ENCODE measurements at places on chromosomes 13 and 19.

DNA sequence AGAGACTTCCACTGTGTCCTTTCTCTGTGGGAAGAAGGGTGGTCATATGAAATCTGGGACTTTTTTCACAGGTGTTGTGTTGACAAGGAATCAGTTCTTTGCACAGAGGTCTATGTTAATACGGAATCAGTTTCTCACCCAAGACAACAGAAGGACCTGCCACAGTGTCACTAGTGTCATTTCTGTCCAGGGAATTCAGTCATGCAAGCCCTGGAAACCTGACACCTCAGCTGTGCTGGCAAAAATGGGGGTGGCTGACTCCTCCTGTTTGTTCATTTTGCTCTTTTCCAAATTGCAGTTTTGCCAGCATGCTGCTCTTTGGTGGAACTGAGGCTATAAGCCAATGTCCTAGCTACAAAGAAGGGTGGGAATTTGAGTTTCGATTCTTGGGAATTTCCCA, 49.8 kb upstream of the ESD start:
- DNase-seq, result no peak

GRCh38 chr13:24605923-24606372, 74.3 kb upstream of the ATP12A start:
- no peak for DNase-seq

DNA sequence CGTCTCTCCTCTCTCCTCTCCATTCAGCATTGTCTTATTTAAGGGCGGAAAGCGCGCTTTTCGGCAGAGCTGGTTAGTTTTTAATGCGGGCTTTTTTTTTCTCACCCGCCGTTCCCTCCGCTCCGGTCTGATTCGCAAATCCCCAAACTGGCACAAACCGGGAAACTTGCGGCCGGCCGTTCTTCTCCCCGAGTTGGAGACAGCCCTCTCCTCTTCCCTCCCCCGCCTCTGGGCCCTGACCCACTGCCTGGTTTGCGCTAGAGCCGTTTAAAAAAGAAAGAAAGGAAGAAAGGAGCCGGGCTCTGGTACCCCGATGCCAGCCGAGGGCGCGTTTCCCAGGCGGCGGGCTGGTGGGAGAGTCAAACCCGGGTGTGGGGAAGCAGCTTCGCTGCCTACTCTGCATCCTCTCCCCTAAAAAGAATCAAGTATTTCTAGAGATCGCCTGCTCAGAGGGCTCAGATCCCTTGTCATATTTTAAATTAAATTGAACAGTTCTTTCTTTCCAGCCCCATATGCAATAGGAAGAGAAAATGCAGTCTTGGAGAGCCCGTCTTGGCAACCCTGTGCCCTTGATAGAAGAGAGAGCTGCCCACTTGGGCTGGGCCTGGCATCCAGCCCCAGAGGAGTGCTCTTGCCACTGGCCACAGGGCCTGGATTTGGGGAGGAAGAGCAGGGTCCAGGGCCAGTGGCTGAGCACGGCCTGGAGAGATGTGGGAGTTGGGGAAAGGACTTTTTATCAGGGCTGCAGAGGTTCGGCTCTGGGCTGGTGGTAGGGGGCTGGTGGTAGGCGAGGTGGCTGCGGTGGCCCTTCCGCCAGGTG, 19.0 kb downstream of the NFIX start:
- DNase-seq, result no peak

DNA sequence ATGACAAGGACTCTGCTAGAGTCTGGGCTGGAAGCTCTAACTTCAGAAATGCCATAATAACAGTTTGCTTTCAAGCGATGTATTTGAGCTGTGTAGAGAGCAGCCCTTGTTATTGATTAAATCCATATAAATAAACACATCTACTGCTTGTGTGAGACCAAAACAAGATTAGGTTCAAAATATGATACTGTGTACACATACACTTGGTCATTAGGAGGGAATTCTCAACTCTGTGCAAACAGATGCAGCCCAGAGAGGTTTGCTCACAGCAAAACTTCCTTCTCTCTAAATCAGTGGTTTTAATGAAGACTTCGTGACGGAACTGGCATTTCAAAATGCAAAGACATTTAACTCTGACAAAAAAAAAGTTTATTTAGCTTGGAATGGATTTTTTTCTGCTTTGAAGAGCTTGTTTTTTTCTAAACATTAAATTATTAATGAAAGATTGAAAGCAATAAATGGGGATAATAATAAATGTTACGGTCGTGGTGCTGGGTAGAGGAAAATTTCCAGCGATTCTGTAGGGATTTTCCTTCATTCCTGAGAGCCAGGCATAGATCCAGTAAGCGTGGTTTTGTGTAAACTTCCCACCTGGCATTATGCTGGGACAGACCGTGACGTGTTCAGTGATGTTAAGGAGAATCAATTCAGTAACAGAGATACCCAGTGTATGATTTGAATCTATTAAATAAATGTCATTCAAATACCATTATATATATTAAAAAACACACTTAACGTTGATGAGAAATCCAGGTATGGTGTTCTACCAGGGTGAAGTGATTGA, 213.7 kb downstream of the TEX29 start:
- no peak for DNase-seq

GRCh38 chr13:99969453-99969918, 2.1 kb downstream of the ZIC5 start:
- no peak for DNase-seq

- no peak for DNase-seq
Observed at GRCh38 chr13:41312176-41312500, 1.1 kb downstream of the NAA16 start.

DNA sequence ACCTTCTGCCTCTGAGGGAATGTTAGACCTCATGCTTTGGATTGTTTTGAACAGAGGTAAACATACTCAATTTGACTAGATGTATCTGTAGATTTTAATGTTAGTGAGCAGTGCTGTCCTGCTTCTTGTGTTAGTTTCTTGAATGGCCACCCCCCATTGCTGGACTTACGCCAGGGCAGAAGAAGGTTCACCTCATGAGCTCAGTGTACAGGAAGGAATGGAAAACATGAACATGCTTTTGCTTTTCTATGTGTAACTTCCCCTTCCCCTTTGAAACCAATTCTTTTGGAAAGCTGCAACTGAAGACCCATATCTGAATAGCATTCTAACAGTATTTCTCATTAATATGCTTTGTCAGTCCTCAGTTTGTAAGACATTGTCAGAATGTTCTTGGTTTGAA, 32.3 kb downstream of the WASF3 start:
- DNase-seq, result no peak

GRCh38 chr19:56372281-56372680, 21.1 kb downstream of the ZNF582 start:
- no peak for DNase-seq

DNA sequence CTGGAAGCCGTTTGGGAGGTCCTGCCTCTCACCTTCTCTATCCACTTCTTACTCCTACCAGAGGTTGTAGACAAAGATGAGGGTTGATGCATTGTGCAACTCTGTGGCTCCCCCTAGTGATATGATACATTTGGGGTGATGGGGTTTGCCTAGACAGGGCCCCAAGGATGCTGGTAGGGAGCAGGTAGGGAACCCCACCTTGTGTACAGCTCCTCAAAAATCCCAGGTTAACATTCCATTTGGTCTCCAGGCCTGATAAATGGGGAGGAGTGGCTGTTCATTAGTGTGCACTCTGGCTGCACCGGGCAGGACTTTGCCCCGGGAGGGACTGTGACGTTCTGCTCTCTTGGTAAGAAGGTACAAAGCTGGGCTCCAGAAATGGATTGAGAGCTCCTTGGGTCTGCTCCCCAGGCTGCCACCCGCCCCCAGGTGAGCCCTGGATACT, 19.2 kb downstream of the SIGLEC8 start:
- DNase-seq, result no peak

GRCh38 chr19:40630571-40631160, 29.5 kb downstream of the LTBP4 start:
- no peak for DNase-seq

- DNase-seq, result no peak
Observed at GRCh38 chr13:105519771-105520170, 1015.7 kb downstream of the EFNB2 start.

GRCh38 chr13:23654111-23655110, 84.2 kb downstream of the TNFRSF19 start:
- no peak for DNase-seq

DNA sequence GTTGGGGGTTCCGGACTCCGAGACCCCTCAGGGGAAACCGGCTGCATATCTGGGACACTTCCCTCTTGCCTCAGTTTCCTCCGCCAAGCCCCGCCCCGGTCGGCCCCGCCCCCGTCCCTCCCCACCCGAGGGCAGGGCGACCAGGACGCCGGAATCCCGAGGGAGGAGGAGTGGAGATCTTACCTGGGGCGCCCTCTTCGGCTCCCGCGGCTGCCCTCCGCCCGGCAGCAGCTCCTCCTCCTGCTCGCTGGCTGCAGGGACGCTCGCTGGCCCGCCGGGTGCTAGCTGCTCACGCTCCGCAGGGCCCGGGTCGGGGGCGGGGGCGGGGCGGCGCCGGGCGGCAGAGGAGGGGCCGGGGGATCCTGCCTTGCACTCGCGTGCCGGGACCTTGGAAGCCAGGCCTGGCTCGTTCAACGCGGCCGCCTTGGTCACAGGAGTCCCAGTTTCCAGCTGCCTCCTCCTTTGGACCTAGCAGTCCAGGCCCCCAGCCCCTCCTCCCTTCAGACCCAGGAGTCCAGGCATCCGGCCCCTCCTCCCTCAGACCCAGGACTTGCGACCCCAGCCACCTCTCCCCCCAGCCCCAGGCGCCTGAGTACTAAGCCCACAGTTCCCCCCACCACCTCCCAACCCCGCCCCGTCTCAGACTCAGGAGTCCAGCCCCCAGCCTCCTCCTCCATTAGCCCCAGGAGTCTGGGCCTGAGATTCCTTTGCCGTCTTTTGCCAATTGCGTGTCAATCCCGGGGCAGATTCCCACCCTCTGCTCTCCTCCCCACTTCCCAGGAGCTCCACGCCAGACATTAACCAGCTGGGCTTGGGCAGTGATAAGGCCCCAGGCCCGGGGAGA, at the start of gene NTF4:
TSS of gene NTF4 (minus strand) at position 51 of the 844 bp plus-strand sequence. CDS start 2,821 bp downstream, outside the sequence.
- DNase-seq, result no peak

GRCh38 chr13:49938314-49938713, 2.2 kb upstream of the SPRYD7 start:
- no peak for DNase-seq

- no peak for DNase-seq
Observed at GRCh38 chr19:7258840-7259395, 35.3 kb downstream of the INSR start.

DNA sequence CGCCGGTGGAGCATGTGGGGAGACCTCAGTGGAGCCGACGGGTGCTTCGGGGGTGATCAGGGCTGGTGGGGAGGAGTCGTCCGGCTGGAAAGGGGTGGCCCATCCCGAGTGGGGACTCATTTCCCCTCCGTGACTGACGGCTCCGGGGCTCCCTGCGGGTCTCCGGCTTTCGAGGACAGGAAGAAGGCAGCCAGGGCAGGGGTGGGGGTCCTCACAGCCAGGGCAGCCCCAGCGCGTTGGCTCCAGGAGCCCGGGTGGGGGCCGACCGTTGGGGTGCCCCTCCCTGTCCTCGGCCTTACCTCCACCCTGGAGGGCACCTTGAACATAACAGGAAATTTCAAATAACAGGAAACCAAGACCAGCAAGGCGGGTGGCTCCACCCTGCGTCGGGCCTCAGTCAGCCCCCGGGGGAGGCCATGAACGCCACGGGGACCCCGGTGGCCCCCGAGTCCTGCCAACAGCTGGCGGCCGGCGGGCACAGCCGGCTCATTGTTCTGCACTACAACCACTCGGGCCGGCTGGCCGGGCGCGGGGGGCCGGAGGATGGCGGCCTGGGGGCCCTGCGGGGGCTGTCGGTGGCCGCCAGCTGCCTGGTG, at the start of gene S1PR4:
TSS of gene S1PR4 (plus strand) at position 393 of the 596 bp plus-strand sequence. CDS start at position 417, 24 bp downstream.
- no peak for DNase-seq

- DNase-seq, result peak; percentile 53
Observed at GRCh38 chr13:107205318-107206104, 637.6 kb upstream of the ARGLU1 start.

DNA sequence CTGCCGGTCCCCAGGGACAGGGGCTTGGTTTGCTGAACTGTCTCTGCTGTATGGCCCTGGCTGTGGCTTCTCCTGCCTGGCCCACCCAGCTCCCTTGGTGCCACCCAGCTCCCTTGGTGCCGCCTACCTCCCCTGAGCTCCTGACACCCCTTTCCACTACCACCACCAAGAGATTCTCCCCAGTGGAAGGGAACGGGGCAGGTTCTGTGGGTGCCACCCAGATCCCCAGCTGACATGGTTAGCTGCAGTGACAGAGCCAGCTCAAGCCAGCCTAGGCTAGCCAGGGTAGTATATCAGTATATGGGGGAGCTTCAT, 28.5 kb upstream of the POP4 start:
- DNase-seq, result no peak

- no peak for DNase-seq
Observed at GRCh38 chr13:102945886-102946285, 100.1 kb downstream of the ERCC5 start.

DNA sequence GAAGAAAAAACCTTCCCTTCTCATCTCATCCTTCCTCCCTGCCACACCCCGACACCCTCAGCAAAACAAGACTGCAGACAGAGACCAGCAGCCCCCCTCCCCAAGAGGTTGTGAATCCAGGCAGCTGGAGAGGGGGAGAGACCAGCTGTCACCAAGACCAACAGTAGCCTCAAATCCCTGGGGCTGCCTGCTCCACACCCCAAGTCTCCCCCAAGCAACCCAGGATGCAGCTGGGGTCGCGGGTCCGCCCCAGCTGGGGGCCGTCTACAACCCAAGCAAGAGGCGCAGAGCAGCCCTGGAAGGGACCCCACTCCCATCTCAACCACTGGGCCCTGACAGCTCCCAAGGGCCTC, 7.1 kb downstream of the KLF16 start:
- no peak for DNase-seq

GRCh38 chr19:30001301-30001700, 59.3 kb downstream of the URI1 start:
- DNase-seq, result no peak

DNA sequence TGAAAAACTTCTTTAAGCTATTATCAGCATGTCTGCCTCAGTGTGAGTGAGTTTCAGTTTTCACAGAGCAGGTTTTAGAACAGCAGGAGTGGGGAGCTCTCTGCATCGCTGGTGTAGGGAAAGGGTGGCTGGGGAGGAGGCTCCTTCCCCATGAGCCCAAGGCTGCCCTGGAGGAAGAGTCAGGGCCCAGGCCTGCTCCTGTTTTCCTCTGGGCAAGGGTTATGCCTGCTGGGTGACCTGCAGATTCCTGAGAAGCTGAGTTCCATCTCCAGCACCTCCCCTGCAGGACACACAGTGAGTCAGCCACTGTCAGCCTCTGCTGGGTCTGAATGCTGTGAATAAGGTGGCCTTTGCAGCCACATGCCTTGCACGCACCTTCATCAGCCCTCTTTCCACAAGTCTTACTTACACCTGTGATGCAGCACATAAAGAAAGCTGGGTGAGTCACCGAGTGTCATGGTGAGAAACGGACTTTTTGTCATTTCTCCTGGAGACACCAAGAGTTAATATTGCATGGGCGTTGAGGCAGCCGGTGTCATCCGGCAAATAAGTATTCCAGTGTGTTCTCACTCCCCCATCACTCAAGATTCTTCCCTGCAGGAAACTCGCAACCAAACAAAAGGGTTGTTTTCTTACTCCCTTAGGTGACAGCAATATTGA, 186.4 kb upstream of the KL start:
- no peak for DNase-seq
